ENCODE measurements at places on chromosomes 2 and 18.

DNA sequence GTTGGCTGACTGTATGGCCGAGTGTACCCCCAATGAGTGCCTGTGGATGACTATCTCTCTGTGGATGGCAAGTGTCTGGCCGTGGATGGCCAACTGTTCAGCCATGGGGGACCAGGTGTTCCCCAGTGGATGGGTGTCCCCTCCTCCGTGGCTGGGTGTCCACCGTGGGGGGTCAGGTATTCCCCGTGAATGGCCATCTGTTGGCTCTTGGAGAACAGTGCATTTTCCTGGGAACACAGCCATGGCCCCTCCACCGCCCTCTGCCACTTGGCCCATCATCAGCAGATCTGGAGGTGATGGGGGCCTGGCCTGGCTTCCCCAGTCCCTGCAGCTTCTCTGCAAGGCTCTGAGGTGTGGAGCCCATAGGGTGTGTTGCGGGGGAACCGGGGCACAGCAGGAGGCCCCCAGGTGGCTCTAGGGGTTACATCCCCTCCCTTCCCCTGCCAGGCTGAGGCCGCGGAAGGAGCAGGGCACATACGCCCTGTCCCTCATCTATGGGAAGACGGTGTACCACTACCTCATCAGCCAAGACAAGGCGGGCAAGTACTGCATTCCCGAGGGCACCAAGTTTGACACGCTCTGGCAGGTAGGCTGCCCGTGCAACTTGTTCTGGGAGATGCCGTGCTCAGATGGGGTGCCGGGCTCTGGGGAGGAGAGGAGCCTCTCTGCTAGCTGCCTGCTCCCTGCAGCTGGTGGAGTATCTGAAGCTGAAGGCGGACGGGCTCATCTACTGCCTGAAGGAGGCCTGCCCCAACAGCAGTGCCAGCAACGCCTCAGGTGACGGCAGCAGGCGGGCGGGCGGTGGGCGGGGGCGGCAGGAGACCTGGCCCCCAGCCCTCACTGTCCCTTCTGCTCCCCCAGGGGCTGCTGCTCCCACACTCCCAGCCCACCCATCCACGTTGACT is 19.3 kb downstream of the ZAP70 start:
- DNase-seq = no peak

GRCh38 chr2:238587776-238588660 is 161.3 kb downstream of the ASB1 start:
- peak; percentile 12 for DNase-seq

- no peak for DNase-seq
Measured at GRCh38 chr18:5574843-5575242, 31.0 kb upstream of the EPB41L3 start.

- no peak for DNase-seq
Measured at GRCh38 chr18:76962851-76963250, 140.5 kb downstream of the ZNF236 start.

DNA sequence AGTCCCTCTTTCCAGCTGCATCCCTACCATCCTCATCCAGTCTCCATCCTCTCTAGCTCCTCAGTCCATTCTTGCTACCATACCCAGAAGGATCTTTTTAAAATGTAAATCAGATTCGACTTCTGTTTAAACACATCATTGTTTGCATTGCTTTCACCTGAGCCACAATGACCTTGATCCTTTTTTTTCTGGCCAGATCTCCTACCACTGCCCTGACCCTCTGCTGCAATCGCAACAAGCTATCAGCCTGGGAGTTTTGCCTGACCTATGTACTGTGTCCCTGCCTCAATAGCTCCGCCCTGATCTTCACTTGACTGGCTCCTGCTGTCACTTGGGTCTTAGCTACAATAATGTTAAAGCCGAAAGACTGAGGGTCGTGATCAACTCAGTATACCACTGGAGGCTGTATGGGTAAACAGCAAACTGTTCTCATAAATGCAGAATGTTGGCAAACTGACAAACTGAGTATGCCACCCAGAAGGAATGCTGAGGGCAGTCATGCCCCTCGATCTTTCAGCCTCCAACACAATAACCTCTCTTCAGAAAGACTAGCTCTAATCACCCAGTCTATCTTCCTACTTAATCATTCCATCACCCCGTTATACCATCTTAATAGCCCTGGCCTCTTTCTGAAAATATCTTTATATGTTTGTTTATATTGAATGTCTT is 2.6 kb upstream of the RBM43 start:
- no peak for DNase-seq

Data from activated CD4-positive, CD25-positive, alpha-beta regulatory T cell treated with anti-CD3 and anti-CD28 coated beads, Interleukin-2, amount 50 U/mL, for 72 hours (primary cell).